ENCODE measurements at places on chromosomes 11 and 22.

GRCh38 chr11:86456075-86456939, 81.6 kb downstream of the CCDC81 start:
- DNase-seq = peak; percentile 48

DNA sequence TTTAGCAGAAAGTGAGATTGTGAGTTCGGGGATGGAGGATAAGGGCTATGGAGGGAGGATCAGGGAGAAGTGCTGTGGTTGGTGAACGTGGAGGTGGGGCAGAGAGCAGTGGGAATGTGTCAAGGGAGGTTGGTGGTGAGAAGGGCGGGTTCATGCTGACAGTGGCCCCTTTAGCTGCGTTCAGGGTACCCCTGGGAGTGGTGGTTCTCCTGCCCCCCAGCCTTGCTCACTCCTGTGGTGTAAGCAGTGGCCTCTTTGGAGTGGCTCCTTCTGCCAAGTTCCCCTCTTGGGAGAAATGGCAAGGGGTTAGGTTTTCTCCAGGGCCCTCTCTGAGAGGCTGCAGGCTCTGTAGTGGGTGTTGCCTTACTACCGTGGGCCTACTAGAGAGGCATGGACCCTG, 16.1 kb upstream of the NECTIN1 start:
- no peak for DNase-seq

DNA sequence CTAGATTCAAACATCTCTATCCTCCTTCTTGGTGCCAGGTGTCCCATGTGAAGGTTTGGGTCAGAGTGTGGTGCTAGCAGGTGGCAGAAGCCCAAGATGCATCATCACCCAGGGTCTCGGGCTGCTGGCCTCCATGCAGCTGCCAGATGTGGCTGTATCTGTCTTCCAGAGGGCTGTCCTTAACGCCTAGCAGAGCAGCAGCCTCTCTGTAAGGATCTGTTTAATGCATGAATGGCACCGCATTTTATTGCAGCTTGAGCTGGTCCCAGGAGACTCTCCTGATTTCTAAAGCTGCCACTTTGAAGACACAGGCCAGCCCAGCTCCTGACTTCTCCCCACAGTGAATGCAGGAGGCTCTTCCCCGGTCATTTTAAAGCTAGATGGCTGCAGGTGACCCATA, 26.3 kb downstream of the SLC1A2 start:
- no peak for DNase-seq

DNA sequence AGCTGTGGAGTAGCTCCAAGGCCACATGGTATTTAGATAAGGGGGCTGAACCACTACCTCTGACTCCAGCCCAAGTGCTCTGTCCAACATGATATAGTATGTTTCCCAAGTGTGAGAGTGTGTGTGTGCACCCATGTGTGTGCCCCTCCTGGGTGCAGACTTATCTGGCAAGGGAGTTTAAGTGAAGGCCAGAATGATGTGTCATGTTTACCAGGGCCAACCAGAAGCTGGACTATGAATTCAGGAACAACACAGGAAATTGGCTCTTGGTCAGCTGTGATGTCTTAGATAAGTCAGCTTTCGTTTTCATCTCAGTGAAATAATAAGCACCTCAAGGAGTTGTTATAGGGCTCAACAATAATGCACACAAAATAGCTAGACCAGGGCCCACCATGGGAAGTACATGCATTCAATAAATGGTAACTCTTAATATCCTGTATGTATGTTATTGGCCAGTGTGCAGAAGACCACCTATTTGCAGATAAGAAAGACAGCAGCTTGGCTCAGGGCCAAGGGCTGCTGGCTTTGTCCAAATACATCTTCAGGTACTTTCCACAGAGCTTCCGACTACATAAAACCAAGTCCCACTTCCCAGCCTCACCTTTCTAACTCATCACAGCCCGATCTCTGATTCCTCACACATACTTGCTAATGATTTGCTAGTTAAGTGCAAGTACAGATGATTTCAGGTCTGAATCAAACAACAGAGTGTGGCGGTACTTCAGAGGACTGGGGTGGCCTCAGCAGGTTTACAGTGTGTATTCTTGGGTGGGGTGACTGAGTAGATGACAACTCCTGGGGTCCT, 120.9 kb downstream of the ME3 start:
- no peak for DNase-seq

- no peak for DNase-seq
Measured at GRCh38 chr11:61092908-61093763, 9.2 kb upstream of the CD5 start.

- DNase-seq = peak; percentile 13
Measured at GRCh38 chr11:68904248-68904847, 657 bp downstream of the IGHMBP2 start.
